ENCODE measurements at places on chromosomes 1 and 21.

GRCh38 chr1:224067207-224067606 is 46.7 kb upstream of the FBXO28 start:
- no peak for DNase-seq

GRCh38 chr1:178953034-178953433 is 72.7 kb upstream of the FAM20B start:
- no peak for DNase-seq

- DNase-seq, result no peak
Observed at GRCh38 chr1:30952098-30952497, 43.5 kb upstream of the SDC3 start.

DNA sequence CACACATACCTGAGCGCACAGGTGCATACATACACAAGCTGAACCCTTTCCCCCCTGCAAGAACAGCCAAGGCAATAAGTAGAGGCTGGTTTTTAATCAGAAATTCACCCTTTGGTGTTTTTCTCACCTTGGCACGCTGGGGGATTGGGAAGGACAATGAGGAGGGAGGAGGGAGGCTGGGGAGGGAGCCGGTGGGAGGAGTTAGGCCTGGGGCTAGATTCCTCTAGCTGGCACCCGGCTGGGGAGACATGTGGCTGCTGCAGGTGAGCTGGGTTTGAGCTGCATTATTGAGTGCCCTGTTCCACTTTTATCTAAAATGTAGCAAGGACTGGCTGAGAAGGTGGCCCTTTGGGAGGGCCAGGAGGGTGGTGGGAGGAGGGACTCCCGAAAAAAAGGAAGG is 97.8 kb upstream of the CSF3R start:
- DNase-seq, result no peak

DNA sequence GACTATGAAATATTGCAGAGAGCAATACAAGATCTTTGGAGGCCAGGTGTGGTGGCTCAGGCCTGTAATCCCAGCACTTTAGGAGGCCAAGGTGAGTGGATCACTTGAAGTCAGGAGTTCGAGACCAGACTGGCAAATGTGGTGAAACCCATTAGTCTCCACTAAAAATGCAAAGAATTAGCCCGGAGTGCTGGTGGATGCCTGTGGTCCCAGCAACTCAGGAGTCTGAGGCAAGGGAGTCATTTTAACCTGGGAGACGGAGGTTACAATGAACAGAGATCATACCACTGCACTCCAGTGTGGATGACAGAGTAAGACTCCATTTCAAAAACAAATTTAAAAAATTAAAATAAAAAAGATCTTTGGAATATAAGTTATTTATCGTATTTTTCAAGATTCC is 76.6 kb downstream of the PRKAB2 start:
- no peak for DNase-seq

- no peak for DNase-seq
Observed at GRCh38 chr1:156487862-156488261, 12.7 kb downstream of the MEF2D start.

DNA sequence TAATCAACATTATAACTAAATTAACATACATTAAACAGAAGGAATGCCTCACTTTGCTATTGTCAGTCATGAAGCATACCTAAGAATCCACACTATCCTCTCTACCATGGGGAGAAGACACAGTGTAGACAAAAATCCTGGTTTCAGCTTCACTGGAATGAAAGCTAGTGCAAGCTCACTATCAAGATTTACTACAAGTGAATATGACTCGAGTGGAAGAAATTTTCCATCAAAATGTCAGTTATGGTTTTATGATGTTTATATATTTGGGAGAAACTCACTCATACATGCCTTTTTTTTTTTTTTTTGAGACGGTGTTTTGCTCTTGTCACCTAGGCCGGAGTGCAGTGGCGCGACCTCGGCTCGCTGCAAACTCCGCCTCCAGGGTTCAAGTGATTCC is 424.3 kb downstream of the KCNT2 start:
- no peak for DNase-seq

DNA sequence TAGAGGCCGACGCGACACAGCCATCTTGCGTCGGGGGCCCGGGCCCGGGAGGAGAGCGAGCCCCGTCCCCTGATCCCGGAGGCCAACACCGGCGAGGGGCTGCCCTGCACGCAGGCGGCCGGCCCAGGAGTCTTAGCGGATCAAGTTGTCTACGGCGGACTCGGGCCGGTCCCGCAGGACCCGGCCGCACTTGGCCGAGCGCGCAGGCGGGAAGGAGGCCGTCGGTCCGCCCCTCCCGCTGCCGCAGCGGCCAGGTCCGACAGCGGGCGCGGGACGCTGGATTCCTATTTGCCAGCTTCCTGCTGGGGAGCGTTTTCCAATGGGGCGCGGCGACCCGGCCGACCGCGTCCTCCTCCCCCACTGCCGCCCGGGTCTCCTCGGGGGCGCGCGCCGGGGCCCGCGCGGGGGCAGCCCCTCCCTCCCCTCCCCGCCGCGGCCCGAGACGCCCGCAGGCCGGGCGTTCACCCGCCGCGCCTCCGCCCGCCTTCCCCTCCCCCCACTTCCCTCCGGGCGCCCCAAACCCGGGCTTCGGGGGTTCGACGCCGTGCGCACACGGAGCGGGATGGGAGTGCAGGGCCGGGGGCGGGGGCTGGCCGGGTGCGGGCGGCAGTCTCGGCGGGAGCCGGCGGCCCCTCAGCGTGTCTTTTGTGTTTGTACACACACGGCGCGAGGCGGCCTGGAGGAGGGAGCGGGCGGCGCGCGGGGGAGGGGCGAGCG is 517 bp upstream of the H3-3A start:
- DNase-seq, result peak; percentile 89

GRCh38 chr1:183498342-183498991 is 26.2 kb downstream of the SMG7 start:
- no peak for DNase-seq

- peak; percentile 66 for DNase-seq
Observed at GRCh38 chr1:940107-941014, 16.6 kb downstream of the SAMD11 start.

DNA sequence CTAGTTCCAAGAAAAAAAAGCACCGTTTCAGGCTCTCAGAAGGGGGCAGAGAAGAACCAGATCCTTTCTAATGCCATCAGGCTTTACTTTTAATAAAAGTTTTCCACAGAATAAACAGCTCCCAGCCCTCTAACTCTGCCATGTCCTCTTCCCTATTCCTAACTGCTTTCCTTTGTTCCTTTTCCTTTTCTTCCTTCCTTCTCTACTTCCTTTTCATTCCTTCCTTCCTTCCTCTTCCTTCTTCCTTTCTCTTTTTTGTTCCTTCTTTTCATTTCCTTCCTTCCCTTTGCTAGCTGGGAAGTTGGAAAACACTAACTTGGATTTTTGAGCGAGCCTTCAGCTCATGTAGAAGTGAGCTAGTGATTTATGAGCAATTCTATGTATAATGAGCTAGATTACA is 46.2 kb downstream of the KDM5B start:
- no peak for DNase-seq

- no peak for DNase-seq
Observed at GRCh38 chr1:150559656-150560010, 10.4 kb downstream of the ADAMTSL4 start.

- no peak for DNase-seq
Observed at GRCh38 chr1:232978815-232979214, 28.4 kb downstream of the NTPCR start.

DNA sequence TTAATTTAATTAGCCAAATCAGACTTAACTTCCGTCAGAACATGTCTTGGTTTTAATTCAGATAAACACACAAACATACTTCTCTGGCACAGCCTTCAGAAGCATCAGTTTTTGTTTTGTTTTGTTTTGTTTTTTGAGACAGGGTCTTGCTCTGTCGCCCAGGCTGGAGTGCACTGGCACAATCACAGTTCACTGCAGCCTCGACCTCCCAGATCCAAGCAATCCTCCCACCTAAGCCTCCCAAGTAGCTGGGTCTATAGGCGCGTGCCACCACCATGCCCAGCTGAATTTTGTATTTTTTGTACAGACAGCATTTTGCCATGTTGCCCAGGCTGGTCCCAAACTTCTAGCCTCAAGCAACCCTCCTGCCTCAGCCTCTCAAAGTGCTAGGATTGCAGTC is 34.7 kb downstream of the MDM4 start:
- DNase-seq, result no peak

GRCh38 chr21:44533121-44533890 is 6.7 kb downstream of the KRTAP10-1 start:
- DNase-seq, result no peak

DNA sequence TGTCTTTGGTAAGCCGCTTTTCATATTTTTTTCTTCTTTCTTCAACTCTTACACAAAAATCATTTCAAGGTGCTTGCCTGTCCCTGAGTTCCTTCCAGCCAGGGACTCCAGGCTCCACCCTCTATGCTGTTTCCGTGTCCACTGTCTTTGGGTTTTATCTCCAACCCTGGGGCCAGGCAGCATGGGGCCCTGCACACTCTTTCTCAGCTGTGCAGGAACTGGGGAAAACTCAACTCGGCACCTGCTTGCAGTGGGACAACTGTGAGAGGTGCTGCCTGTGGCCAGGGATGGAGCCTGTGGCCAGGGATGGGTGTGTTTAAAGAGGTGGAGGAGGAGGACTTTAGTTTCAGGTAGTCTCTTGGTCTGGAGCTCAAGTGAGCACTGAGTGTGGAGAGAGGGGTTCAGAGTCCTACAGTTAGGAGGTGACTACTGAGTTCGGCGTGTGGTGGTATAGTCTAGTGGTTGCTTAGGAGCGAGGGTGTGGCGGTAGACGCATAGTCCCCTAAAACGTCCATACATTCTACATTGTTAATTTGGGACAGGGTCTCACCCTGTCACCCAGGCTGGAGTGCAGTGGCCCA is 13.4 kb downstream of the TNFRSF8 start:
- no peak for DNase-seq

- DNase-seq, result no peak
Observed at GRCh38 chr1:92831368-92831761, 475 bp upstream of the RPL5 start.

GRCh38 chr1:42165511-42166210 is 1.1 kb upstream of the GUCA2A start:
- peak; percentile 83 for DNase-seq

GRCh38 chr1:205214756-205215155 is 3.3 kb upstream of the DSTYK start:
- no peak for DNase-seq

GRCh38 chr1:168482106-168482505 is 61.7 kb downstream of the XCL2 start:
- DNase-seq, result no peak

- DNase-seq, result no peak
Observed at GRCh38 chr1:204419064-204419403, 7.4 kb upstream of the PPP1R15B start.

- no peak for DNase-seq
Observed at GRCh38 chr1:168427051-168427450, 116.7 kb downstream of the XCL2 start.

- no peak for DNase-seq
Observed at GRCh38 chr1:27038020-27038419, 25.4 kb upstream of the TENT5B start.

DNA sequence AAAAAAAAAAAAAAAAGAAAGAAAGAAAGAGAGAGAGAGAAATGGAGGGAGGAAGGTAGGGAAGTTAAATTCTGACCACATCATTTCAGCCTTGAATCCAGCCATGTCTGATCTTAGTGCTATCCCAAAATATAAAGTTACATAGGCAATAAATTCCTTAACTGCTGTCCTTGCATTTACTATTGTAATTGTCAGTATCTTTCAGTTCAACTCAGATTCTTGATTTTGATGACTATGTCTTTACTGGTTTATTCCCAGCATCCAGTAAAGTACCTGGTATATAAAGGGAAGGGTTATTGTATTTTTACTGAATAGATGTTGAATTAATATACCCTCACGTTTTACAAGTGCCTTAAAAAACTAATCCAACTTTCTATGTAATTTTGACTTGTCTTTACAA is 8.9 kb upstream of the COP1 start:
- no peak for DNase-seq

- DNase-seq, result no peak
Observed at GRCh38 chr1:176205332-176205914, 1.7 kb downstream of the COP1 start.

- DNase-seq, result no peak
Observed at GRCh38 chr1:118097622-118098348, 87.2 kb downstream of the SPAG17 start.

DNA sequence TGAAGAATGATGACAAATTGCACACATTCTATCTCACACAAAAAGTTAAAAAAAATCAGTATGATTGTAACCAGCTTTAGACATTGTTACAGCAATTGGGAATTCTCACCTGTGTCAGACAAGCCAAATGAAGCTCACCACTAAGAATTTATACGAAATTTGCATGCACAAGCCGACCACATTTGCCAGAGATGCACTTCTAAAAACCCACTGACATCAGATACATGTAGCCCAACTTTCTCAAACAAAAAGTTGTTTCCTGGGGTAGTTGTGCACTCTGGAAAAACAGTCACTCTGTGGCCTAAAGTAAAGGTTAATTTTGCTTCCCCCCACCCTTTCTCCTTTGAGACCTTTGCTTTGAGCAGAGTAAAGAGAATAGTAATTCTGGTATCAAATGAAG is 67.9 kb upstream of the IL12RB2 start:
- DNase-seq, result no peak

DNA sequence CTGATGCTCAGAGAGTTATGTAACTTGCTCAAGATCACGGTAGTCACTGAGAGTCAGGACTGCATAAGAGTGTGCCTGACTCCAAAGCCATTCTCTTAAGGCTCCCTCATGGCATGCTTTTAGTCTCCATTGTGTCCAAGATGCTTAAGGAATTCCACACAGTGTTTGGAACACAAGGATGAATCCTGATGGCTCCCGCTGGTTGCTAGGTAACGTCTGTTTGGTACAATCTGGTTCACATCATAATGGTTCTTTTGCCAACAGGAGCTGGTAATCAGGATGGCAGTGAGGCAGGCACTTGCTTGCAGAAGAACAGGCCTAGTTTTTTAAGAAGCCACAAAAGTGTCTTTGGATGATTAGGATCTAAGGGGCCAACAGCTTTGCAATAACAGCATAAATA is 436.5 kb upstream of the DAB1 start:
- DNase-seq, result no peak

GRCh38 chr1:50148142-50148923 is 39.6 kb downstream of the ELAVL4 start:
- no peak for DNase-seq

DNA sequence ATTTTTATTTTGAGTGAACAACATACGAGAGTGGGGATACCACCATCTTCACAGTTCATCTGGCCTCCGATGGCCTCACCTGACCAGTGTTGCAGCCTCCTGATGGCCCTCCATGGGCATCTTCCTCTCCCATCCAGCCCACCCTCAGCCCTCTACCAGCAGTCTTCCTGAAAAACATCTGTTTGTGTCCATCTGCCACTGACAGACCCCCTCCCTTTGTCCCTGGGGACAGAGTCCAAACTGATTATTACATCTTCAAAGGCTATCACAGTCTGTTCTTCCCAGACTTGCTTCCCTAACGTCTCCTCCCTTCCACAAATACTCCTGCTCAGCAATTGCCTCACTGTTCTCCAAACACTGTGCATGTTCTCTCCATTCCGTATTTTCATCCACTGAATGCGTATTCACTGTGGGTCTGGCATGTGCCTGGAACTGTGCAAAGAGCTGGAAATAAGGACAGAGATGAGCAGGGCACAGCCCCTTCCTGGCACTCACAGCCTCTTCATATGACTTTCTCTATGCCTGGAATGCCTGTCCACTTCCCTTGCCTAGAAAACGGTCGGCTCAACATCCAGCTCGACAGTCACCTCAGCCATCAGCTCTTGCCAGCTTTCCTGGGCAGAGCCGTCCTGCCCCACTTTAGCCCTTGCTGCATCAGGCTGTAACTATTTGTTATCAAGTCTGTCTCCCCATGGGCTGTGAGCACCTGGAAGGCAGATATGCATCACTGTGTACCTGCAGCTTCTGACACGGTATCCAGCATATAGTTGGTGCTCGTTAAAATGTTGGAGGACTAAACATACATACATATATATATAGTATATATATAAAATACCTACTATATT is 8.3 kb upstream of the ATF3 start:
- DNase-seq, result no peak

Data from A549 (cell line).